ENCODE measurements at places on chromosomes 12 and 14.

- no peak for DNase-seq
These were observed 3.7 kb downstream of the USP44 start for GRCh38 chr12:95547522-95548055.

DNA sequence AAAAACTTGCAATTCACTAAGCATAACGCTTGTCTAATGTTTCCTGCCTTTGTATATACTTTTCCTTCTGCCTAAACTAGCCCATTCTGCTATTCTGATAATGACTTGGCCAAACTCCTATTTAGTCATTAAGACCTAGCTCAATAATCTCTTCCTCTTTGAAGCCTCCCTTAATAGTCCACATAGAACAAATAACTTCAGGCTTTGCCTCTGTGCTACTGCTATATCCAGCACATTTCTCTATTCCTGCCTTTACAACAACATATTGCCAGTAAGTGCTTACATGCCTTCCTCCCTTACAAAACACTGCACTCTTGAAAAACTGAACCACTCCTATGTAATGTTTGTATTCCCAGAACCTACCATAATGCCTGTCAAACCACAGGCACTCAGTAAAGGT, 13.8 kb downstream of the PRICKLE1 start:
- DNase-seq: no peak

DNA sequence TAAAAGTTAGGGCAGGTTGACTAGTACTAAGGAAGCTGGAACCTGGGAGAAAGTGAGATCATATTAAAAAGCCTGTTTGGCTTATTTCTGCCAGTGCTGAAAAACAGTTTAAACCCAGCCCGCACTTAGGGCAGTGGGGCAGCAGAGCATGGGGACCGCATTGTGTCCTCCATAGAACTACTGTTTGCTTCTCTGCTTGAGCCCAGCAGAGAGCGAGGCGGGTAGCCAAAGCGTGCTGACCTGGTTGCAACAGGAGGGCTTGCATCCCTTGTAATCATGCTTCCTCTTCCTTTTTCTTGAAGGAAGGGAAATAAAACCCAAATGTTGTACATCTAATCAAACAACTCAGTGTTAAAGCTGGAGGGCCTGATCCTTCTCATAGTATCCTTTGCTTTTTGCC, 82.5 kb upstream of the HOXC13 start:
- DNase-seq: no peak

DNA sequence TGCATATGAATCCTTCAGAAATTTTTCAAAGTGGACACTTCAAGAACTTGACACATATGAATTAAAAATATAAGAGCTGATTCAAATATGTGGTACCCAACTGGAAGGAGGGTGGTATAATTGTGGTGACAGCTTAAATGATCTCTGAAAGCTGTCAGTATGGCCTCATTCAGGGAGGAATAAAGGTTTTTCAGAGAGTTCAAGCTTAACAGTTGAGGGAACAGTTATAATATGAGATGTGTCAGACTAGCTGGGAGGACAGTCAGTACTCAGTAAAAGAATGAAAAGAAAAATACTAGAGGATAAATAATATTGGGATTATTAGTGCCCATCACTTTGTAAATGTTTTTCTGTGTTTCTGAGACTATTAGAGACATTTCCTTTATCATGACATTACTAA, 277.5 kb downstream of the RASSF9 start:
- no peak for DNase-seq

GRCh38 chr14:79408696-79409095, 802.6 kb downstream of the DIO2 start:
- no peak for DNase-seq

GRCh38 chr12:75489613-75490210, 9.2 kb downstream of the GLIPR1 start:
- no peak for DNase-seq

DNA sequence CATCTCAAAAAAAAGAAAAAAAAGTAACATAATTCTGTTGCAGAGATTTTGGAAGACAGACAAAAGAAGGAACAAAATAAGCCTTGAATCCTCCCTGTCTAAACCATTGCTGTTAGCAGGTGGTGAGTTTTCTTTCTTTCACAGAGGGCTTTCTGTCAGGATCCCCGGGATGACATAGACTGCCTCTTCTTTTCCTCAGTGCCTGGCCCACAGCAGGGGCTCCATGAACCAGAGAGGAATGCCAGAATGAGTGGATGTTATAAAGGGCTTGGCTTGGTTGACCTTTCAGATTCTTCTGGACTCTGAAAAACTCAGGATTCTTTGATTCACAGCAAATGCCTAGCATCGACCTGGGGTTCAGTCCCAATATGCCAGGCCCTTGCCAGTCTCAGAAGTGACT, 45.8 kb upstream of the CORO1C start:
- no peak for DNase-seq

DNA sequence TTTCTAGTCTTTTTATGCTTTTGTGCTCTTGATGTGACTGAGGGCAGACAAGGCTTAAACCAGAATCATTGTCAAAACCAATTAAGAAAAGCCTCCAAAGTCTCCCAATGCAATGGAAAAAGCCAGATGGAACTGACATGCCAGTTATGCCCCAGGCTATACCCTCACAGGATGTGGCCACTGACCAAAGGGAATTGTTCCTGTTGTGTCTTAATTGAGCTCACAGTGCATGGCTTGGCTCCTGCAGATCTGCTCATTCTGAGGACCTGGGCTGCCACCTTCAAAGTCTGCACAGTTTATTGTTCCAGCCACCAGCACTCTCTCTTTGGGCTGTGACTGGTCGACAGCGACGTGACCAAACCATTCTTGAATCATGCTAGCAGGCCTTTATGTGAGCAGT, 17.1 kb upstream of the BICD1 start:
- no peak for DNase-seq

GRCh38 chr12:118356809-118357256, 15.9 kb downstream of the TAOK3 start:
- DNase-seq: no peak

DNA sequence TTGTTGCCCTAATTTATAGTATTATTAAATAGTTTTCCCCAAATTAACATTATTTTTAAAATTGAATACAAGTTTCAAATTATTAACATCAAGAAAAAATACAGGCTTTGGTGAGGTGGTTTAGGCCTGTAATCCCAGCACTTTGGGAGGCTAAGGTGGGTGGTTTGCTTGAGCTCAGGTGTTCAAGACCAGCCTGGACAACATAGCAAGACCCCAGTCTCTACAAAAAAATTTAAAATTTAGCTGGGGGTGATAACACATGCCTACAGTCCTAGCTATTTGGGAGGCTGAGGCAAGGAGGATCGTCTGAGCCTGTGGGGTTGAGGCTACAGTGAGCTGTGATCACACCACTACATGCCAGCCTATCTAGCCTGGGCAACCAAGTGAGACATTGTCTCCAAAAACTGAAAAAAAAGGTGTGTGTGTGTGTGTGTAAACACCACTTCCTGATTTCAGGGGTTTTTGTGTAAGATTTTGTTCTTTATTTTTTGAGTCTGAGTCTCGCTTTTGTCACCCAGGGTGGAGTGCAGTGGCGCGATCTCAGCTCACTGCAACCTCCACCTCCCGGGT, 3.9 kb upstream of the DNAL1 start:
- DNase-seq: no peak

DNA sequence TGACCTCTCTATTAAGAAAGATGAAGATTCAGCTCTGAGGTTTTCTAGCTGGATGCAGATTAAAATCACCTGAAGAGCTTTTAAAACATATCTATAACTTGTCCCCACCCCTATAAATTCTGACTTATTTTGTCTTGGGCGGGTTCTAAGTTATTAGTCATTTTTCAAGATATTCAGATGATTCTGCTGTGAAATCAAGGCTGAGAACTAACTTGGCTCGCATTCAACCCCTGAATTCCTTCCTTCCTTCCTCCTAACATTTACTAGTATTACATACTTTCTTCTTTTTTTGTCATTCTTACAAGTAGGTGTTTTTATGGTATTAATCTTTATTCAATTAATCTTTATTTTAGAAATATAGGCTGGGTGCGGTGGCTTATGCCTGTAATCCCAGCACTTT, 55.4 kb downstream of the SSPN start:
- no peak for DNase-seq

DNA sequence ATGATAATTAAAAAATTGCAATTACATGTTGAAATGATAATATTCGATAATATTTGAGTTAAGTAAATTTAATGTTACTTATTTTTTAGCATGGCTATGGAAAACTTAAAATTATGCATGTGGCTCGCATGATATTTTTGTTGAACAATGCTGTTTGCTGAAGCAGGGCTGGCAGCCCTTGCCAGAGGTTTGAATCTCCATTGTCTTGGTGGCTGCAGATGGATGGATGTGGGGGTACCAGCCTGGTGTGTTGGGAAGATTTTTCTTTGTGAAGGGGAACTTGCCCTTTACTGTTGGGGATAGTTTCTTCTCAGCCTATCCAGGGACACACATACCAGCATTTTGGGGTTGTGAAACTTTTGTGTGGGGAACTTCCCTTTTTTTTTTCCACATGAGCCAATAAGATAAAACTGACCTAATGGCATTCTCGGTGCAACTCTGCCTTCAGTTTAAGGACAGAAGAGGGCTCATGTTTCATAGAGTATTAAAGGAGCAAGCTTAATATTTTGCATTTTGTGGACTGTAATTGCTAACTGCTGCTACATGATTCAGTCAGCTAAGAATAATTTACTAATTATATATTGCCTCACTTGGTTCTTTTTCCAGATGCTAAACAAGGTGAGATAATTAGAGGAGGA, 8.8 kb downstream of the RASSF3 start:
- no peak for DNase-seq

GRCh38 chr14:75489480-75489837, 32.8 kb upstream of the BATF start:
- peak; percentile 32 for DNase-seq

DNA sequence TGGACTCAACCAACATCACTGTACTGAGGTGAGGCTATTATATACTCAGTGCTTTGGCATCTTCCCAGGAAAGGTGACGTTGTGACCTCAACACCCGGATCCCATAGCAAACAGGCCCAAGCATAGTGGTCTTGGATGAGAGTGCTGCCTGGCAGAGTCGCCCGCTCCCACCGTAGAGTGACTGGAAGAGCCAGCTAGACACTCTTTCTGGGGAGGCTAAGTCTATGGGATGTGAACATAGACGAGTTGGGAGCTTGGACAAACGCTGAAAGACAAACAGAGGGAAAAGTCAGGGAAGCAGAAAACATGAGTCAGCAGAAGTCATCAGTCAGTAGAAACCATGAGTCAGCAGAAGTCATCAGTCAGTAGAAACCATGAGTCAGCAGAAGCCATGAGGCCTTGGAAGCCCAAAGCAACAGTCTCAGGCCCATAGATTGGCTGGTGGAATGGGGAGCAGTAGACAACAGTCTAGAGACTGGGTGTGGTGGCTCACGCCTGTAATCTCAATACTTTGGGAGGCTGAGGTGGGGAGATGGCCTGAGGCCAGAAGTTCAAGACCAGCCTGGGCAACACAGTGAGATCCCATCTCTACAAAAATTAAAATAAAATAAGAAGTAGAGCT, 66.4 kb upstream of the MAP1LC3B2 start:
- DNase-seq: no peak

GRCh38 chr12:29431513-29431912, 50.5 kb upstream of the ERGIC2 start:
- no peak for DNase-seq
